ENCODE measurements at places on chromosomes 5 and 9.

DNA sequence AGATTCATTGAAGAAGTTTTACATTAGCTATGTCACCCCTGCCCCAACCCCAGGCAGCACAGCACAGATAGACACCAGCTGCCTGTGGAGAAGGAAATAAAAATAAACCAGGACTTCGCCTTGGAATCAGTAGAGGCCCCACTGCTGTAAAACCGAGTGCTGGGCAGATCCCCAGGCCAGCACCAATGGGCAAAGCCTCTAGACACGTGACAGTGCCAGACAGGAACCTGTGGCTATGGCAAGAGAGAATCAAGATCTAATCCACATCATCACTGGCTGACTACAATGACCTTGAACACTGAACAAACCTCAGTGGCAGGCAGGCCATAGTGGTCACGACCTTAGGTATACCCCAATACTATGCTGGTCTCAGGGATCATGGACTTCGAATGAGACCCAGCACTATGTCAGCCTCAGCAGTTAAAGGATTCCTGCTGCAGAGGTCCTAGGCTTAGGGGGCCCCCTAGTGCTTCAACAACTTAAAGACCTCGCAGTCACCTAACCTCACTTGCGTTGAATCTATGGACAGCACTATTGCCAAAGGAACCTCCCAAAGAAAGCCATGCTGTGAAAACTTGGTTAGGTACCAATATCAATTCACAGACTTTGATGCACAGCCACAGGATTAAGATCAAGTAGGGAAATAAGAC lies 2118.6 kb upstream of the C9orf72 start:
- no peak for DNase-seq

GRCh38 chr5:1950096-1950707 lies 67.5 kb upstream of the IRX4 start:
- DNase-seq = no peak

DNA sequence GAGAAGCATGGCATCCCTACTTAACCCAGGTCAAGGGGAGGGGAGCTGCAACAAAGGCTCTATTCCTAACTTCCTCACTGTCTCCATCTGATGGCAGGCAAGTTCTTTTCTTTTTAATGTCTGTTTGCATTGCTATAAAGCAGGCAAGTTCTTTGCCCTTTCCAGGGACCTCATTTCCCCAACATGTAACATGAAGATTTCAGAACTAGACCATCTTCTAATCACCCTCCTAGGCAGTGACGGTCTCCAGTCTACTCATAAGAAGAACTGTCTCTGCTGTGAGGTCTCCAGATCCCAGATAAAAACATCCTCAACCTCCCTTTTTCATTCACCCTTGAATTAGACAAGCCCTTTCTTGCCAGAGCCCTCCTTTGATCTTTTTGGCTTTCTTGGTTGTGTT lies 42.1 kb downstream of the PPP1R2B start:
- no peak for DNase-seq

- DNase-seq = no peak
Observed at GRCh38 chr5:142501890-142502289, 177.1 kb upstream of the SPRY4 start.

DNA sequence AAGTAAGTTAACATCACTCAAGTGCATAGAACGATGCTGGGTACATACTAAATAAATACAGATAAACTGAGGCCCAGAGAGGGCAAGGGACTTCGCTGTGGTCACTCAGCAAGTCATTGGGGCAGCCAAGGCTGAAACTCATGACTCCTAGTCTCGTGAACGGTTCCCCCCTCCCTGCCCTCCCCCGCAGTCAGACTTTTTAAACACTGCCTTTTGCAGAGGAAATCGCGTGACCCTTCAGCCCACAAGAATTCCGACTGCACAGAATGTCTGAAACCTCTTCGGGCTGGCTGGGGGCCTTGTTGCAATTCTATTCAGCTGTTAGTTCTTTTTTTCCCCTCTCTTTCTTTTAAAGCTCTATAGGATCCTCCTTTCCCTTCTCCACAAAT lies 28.1 kb downstream of the NEK6 start:
- peak; percentile 48 for DNase-seq

DNA sequence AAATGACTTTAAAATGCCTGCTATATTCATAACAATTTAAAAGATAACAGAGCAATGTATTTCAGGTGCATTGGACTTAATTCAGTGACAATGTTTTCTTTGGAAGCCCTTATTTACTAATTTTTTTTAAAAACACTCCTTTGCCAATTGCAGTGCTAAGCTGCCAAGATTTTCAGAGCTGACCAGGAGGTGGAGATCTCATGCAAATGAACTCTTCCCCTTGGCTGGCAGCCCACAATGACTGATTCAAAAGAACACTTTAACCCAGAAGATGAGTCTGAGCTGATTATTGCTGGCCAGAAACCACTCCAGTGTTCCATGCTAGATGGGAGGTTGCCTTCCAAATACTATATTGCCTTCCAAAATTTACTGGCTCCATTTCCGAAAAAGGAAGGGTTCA lies 128.3 kb upstream of the CCNH start:
- DNase-seq = peak; percentile 29

DNA sequence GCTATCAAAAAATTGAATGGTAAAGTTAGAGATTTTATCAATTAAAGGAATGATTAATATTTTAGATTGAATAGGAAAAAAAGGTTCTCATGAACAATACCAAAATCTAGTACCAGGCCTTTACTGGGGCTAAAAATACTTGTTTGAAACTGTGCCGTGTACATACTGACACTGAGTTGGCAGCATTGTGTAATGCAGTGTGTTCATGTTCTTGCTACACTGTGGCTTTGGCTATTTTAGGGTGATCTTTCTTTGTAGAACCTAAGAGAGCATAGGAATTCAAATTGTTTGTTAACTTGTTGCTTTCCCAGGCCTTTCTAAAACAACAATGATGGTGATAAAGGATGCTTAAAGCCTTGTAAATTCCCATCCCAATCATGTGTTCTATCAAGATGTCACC lies 80.9 kb downstream of the KIF4B start:
- no peak for DNase-seq

DNA sequence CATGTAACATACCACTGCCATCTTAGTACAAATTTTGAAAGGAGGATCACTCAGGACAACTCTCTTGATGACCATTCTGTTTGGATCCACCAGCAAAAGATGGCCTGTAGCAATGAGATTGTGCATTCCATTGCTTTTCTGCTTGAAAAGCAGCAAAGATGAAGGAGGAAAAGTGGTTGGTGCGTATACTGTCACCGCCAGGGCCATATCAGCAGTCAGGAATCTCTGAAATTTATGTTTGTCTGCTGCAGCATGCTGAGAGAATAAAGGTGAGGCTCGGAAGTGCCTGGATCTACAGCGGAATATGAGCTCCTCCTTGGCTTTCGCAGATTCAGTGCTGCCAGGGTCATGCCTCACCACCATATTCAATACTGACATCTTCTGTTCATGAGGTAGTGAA lies 144.4 kb downstream of the GPBP1 start:
- DNase-seq = no peak

GRCh38 chr9:129476821-129477611 lies 143.9 kb downstream of the C9orf50 start:
- no peak for DNase-seq

DNA sequence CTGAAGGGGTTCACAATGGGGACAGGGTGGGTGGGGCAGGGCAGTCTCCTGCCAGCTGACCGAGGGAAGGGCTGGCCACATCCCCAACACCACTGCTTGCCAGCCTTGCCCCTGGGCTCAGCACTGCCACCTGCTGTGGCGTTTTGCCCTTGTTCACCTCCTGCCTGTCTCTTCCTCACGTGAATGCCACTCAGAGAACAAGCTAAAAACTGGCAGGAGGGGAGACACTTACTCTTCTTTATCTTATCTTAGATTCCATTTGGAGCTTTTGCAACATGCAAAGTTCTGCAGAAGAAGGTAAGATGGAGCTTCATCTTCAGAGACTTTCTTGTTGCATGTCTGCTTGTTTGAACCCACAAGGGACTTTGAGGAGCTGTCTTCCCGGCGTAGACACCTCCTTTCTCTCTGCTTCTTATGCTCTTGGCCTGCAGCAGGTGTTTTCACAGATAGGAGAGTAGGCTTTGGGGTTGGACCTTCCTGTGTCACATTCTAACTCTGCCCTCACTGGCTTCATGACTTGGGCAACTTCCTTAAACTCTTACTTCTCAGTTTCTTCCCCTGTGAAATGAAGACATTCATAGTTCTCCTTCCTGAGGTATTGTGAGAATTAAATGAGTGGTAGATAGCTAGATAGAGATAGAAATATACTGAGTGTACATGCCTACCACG lies 4.1 kb downstream of the LRSAM1 start:
- DNase-seq = peak; percentile 22

DNA sequence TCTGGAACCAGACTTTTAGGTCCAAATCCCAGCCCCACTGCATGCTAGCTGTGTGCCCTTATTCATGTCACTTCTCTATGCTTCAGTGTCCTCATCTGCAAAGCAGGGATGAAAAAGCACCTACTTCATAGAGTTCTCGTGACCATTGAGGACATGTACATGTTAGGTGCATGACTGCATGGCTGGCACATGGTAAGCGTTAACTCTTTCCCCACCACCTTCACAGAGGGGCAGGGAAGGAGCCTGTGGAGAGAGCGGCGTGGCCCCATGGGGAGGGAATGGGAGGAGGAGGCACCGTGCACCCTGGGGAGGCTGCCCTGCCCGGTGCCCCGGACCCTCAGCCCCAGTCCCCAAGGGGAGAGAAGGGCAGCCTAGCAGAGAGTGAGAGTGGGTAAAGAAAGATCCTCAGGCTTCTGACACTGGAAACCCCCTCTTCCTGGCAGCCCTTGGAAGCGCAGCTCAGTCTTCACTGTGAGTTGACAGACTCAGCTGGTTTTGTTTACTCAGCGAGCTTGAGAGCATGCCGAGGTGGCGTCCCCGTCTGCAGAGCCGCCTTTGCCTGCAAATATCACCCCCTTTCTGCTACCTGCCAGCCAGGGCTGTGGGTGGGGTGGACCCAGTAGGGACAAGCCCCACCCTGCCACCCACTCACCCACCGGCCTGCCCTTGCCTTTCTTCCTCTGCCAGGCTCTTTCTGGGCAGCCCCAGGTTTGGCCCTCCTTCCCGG lies 10.6 kb upstream of the ANGPTL2 start:
- no peak for DNase-seq

- DNase-seq = no peak
Observed at GRCh38 chr9:96461336-96461735, 11.4 kb downstream of the HABP4 start.

DNA sequence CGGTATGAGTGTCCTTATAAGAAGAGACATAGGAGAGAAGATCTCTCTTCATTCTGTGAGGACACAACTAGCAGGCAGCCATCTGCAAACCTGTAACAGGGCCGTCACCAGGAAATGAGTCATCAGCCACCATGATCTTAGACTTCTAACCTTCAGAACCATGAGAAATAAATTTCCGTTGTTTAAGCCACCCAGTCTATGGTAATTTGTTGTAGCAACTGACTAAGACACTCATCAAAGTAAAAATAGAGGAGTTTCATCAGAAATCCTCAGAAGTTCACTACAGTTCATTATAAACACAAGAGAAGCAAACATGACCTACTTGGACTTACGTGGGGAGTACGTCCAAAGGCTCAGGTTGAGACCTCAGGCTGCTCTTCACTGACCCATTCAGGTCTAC lies 357.7 kb downstream of the SEMA5A start:
- no peak for DNase-seq

GRCh38 chr5:111954516-111955395 lies 197.8 kb upstream of the NREP start:
- no peak for DNase-seq

DNA sequence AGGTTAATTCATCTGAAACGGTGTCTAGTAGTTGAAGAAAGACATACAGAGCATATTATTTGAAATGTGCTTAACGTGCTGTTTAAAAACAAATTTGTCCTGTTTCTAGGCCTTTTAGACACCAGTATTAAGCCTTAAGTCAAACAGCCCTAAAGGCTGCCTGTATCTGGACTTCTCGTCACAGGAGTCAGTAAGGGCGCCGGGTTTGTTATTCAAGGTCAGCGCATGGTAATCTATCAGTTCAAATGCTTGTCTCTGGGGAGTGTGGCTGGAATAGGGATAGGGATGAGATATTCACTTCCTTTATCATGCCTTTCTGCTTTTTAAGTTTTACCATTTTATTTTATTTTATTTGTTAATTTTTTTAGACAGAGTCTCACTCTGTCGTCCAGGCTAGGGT lies 9.4 kb upstream of the CNOT6 start:
- DNase-seq = no peak

DNA sequence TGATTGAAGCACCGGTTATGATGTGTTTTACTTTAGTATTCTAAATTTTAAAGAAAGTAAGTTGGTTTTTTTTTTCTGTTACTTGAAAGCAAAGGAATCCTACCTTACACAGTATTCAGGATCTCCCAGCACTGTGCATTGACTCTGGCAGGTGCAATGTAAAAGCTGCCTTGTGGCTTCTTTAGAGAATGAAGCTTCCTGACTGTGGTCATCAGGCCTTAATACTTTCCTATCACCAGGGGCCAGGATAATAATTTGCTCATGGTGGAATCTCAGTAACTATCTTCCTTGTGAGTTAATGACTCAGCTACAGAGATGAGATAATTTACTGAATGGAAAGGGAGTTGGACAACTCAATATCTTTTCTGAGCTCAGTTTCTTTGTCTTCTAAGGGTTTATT lies 435.5 kb upstream of the ZNF608 start:
- no peak for DNase-seq

- no peak for DNase-seq
Observed at GRCh38 chr9:1051584-1052275, 1.6 kb downstream of the DMRT2 start.

- DNase-seq = no peak
Observed at GRCh38 chr9:87233899-87234455, 263.7 kb upstream of the DAPK1 start.

- no peak for DNase-seq
Observed at GRCh38 chr9:109474170-109474569, 23.9 kb downstream of the PTPN3 start.

- DNase-seq = no peak
Observed at GRCh38 chr9:133124907-133125275, 3.9 kb upstream of the RALGDS start.

DNA sequence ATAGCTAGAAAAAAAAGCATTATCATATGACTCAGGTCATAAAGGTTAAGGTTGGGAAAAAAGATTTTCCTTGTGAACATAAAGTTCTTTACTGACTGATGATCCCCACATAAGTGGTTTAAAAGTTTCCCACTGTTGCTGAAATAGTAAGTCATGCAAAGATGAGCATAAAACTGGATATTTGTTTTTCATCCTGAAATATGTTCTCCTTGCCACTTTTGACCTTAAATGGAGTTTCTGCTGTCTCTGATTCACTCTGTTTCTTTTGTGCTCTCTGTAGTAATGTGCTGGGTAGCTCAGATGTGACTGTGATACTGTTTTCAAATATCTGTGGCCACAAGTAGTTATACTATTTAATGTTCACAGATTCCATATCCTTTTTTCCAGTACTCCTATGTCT lies 162.5 kb upstream of the GAS1 start:
- DNase-seq = no peak

- DNase-seq = no peak
Observed at GRCh38 chr9:124493794-124494479, 13.3 kb downstream of the NR5A1 start.
